ENCODE measurements at places on chromosomes 7 and 10.

DNA sequence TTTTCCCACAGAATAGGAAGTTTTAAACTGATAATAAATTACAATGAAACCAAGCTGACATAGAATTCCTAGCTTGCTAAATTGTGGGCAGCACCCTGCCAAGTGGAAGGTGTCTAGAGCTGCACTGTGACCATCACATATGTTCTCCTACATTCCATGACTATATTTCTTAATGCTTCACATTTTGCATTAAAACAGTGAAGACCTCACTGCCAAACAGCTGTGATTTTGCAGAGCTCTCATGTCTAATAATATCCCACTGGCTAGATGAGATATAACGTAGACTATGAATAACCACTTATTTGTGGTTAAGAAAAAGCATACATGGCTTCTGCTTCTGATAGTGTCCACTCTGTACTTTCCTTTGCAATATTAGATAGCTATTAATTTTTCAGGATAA lies 228.3 kb upstream of the TEX47 start:
- no peak for DNase-seq

DNA sequence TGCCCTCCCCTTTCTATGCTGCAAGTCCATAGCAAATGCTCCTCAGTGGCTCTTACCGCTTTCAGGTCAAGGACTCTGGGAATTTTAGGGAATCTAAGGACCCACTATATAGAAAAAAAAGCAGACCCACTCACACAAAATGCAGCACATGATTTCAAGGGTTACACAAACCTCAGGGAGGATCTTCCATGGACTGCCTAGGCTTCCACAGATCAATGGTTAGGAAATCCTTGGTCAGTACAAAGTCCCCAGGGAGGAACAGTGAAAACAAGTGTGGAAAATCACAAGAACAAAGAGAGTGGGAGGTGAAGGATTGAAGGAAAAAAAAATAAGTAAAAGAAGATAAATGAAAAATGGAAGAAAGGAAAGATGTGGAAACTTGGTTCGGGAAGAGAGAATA lies 188.4 kb downstream of the AHR start:
- no peak for DNase-seq

GRCh38 chr7:79615871-79616640 lies 162.6 kb upstream of the MAGI2 start:
- DNase-seq: no peak

- no peak for DNase-seq
These were observed 53.3 kb downstream of the TFPI2 start for GRCh38 chr7:93837245-93837644.

DNA sequence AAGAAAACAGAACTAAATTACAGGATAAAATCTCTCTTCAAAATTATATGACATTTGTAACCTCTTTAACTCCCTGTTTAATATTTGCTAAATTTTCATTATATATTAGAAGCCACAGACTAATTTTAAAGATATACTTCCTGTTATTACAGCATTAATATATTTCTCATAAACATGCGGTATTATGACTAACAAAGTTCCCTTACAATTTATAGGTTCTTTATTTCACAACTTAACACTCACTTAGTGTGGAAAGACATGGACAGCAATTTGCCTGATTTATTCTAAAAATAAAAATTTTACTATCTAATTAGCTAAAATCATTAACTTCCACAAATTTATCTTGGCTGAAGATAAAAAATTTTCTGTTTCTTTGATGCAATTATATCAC lies 29.0 kb downstream of the CTNNA3 start:
- no peak for DNase-seq

DNA sequence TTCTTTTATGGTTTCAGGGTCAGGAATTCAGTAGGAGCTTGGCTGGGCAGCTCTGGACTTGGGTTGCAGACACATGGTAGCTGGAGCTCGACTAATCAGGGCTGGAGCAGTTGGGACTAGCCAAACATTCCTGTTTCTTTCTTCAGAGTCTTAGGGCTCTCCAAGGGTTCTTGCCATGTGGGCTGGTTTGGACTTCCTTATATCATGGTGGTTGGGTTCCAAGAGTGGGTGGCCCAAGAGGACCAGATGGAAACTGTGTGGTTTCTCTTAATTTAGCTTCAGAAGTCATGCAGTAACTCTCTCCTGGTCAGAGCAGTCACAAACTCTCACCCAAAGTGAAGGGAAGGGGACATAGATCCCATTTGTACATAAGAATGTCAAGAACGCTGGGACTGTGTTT lies 270.1 kb upstream of the FZD1 start:
- DNase-seq: no peak

GRCh38 chr10:36888925-36889573 lies 236.3 kb upstream of the ANKRD30A start:
- DNase-seq: no peak

DNA sequence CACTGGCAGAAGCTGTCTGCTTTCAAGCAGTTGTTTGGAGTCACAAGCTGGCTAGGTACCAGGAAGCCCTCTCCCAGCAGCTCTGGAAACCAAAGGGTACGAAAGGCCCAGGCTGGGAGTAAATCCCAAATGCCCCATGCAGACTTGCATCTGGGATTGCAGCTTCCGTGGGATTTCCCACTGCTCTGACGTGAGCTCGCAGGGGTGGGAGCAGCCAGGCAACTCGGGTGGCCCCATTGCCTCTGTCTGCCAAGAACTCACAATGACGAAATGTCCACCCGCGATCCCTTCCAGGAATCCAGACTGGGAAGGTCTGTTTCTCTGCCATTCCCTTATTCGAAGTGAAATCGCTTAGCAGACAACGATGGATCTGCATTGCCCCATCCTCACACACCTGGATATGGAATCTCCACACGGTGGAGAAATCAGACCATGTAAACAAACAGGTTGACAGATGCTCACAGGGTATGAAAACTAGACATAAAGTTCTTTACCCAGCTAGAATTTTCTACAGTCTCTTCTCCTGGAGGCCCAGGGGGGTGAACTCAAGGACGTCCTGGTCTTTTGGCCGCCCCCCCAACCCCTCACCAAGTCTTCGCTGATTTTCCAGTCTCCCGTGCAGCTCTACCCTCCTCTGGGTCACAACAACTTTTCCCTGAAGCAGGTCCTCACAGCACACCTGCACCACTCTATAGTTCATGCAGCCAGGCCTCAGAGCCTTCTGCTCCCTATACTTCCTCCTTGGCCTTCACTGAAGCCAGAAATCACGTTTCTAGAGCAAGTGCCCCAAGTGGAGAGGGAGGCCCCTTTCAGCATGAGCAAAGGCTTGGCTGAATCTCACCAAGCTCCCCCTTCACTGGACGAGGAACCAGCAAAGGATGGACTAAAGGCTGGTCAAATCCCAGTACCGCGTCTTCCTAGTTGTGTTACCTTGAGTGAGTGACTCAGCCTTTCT lies 20.0 kb downstream of the SH3PXD2A start:
- no peak for DNase-seq

DNA sequence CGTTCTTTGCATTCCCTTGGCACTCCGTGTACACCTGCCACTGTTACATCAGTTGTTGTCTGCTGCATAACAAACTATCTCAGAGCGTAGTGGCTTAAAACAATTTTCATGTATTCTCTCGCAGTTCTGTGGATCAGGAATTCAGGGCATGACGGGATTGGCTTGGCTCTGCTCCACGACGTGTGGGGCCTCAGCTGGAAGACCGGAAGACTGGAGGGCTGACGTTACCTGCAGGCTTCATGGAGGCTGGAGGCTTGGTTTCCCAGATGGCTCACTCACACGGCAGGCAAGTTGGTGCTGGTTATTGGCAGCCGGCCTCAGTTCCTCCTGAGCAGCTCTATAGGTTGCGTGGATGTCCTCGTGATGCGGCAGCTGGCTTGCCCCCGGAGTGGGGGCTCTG lies 25.5 kb downstream of the NYAP1 start:
- DNase-seq: no peak

DNA sequence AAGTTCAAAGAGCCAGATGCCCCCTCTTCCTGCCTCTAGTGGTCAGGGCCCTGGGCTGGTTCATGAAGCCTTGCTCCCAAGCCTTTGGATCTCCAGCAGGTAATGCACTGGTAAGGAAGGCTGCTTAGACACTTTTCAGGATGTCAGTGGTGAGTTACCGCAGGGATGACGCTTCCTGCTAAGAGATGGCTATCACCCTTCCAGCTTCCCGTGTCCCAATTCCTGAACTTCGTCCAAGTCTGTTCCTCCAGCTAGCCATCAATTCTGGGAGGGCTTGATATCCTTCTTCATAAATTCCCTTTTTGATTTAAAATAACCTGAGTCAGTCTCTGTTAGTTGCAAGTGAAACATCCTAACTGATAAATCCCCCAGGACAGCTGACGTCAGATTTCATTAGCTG lies 221.2 kb downstream of the PLXNA4 start:
- no peak for DNase-seq

DNA sequence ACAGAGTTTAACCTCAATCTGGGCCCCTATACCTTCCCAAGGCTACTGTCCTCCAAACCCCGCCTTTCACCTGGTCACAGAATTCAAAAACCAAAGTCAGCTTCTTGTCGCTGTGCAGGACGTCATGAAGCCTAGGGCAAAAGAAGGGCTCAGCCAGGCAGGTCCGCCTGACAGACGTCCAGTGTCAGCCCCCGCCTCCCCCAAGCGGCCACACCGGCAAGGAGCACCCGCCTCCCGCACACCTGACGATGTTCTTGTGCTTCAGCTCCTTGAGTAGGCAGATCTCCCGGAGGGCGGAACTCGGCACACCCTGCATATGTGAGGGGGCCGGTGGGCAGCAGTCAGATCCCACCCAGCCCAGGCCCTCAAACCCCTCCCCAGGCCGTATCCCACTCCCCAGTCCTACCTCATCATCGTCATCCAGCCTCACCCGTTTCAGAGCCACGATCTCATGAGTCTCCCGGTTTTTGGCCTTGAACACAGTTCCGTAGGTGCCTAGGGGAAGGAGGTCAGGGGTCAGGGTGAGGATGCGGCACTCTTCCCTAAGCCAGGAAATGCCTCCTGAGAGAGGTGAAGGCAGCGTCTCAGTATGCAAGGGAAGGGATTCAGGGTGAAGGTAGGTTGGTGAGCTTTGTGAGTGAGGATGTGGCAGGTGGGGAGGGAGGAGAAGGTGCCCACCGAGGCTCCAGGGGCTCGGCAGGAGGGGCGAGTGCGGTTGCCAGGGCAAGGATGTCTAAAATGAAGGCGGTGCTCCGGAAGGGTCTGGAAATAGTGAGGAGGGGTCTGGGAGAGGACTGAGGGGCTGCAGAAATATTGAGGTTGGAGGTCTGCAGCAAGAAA lies 811 bp downstream of the CDK5 start:
- DNase-seq: no peak

GRCh38 chr7:122383934-122384333 lies 79.4 kb upstream of the FEZF1 start:
- DNase-seq: no peak

GRCh38 chr10:60206735-60207134 lies 182.9 kb downstream of the ANK3 start:
- DNase-seq: no peak

GRCh38 chr7:133482599-133482998 lies 229.7 kb downstream of the EXOC4 start:
- DNase-seq: no peak

DNA sequence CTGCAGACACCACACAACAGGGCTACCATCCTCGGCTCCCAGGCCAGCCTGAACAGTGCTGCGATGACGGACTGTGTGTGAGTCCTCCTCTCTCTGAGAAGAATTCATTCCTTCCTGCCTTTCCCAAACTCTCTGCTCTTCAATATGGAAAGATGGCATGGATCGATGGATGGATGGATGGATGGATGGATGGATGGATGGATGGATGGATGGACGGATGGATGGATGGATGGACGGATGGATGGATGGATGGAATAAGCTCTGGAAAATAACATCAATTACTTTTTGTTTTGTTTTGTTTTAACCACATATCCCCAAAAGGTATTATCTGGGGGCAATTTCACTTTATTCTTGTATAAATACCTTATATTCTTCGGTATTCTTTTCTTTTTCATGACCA lies 151.9 kb downstream of the AKR1D1 start:
- no peak for DNase-seq

DNA sequence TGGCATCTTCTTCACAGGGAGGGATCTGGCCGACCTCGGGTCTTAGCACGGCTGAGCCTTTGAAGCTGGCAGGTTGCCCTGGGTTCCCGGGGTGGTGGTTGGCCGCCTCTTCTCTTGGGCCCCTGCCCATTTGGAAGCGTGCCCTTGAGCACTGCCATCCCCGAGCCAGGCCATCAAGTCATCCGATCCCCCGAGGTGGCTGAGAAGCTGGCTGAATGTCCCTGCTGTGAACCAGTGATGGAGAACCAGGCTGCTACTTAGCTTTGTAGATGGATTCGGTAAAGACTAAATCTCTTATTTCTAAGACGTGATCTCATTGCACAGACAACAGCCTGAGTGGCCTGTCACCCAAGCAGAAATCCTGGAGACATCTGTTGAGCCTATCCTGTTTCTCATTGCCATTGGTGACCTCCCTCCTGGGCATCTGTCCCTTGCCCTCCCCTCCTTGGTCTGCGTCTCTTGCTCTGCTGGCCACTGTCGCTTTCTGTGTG lies 74.3 kb downstream of the GRK5 start:
- DNase-seq: no peak

DNA sequence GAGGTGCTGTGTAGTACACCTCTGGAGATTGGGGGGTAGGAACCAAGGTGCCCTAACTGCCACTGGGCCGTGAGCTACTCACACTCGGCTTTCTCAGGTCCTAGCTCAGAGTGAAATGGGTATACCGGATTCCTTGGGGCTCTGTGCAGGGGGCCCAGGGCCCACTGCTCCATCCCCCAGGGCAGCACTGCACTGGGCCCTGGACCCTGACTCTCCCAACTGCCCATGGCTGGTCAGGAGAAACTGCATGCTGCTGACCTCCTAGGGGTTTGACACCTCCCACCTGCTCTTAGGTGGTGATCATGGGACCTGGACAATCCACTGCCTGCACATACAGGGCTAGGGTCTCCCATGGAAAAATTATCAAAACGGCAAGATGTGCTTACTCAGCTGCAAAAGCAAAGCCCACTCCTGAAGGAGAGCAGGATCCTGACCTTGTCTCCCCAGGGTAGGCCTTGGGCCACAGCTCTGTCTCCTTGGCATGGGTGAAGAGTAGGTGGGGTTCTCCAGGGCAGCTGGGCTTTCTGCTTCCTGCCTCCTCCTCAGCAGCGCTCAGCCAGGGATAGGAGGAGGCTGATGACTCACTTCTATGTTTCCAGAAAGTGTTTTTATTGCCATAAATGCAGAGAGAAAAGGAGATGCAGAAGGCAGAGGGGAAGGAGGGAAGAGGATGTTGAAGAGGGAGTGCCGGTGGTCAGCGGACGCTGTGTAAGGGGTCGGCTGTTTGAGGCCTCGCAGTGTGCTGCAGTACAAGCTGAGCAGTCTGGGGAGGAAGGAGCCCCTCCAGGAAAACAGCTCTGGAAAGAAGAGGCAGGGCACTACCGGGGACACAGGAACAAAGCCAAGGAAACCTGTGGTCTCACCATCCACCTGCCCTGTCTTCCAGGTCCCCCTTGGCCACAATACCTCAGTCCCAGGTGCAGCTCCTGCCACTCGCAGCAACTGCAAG lies 107.8 kb downstream of the ARHGAP22 start:
- DNase-seq: no peak

GRCh38 chr7:80493121-80493849 lies 18.6 kb downstream of the GNAT3 start:
- DNase-seq: no peak

DNA sequence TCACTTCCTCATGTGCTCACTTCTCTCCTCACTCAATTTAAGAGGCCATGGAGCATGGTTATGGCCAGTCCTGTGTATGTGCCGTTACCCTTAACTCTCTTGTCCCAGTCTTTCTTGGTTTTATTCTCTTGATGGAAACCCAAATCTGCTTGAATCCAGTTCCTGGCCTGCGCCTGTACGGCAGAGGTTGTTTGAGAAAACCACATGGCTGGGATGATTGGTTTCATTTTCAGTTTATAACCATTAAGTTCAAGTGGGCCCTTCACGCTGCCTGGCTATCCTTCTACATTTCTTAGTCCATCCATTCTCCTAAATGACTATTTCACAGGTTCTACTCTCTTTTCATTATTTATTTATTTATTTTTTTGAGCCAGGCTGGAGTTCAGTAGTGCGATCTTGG lies 1.6 kb upstream of the ZNF239 start:
- DNase-seq: no peak

Measured in activated CD4-positive, alpha-beta T cell treated with anti-CD3 and anti-CD28 coated beads, Interleukin-2, amount 50 U/mL, for 24 hours (primary cell).